Endothelial cell of umbilical vein (primary cell): ENCODE measurements at places on chromosomes 1 and 21. TPM values are rescaled to one million over a fixed set of nuclear protein-coding genes. Genes with fewer than 3 reads are reported as not detected.

The MTARC2 gene
- total RNA-seq = 12.0 and 14.1 TPM in 2 replicates

The CTNNBIP1 gene
- total RNA-seq = 31.7 and 37.2 TPM in 2 replicates

The CNR2 gene
- total RNA-seq = not detected in 2 replicates

The HP1BP3 gene
- total RNA-seq = 228 and 231 TPM in 2 replicates

The CCT3 gene
- total RNA-seq = 330 and 367 TPM in 2 replicates

The DNASE2B gene
- not detected in 2 replicates for total RNA-seq

The MXRA8 gene
- 0.37 and 0.82 TPM in 2 replicates for total RNA-seq

The KCNJ6 gene
- not detected in 2 replicates for total RNA-seq

The PDZK1IP1 gene
- not detected in 2 replicates for total RNA-seq

The SPRR4 gene
- not detected in 2 replicates for total RNA-seq

The NBPF9 gene
- total RNA-seq = 22.1 and 27.1 TPM in 2 replicates

The OR2L3 gene
- total RNA-seq = not detected in 2 replicates

The NPL gene
- 0.75 and 1.3 TPM in 2 replicates for total RNA-seq

The COL8A2 gene
- total RNA-seq = 0.78 and 1.3 TPM in 2 replicates

The BRINP3 gene
- total RNA-seq = not detected in 2 replicates

The TRPM2 gene
- not detected in 2 replicates for total RNA-seq

The LDLRAD1 gene
- not detected in 2 replicates for total RNA-seq

The OPTC gene
- not detected in 2 replicates for total RNA-seq

The C1orf226 gene
- 3.8 and 4.2 TPM in 2 replicates for total RNA-seq

The CSTB gene
- total RNA-seq = 65.8 and 69.2 TPM in 2 replicates

The FCRL5 gene
- not detected in 2 replicates for total RNA-seq
